ENCODE measurements at places on chromosomes 5 and 9. TPM values are rescaled to one million over a fixed set of nuclear protein-coding genes. Genes with fewer than 3 reads are reported as not detected.

The HCN1 gene
- not detected for total RNA-seq

The ANGPTL2 gene
- total RNA-seq, result 4.6 TPM

The MLANA gene
- total RNA-seq, result not detected

The ARID3C gene
- total RNA-seq, result not detected

The BNC2 gene
- total RNA-seq, result 23.9 TPM

The PLEKHG4B gene
- total RNA-seq, result 2.2 TPM

The WDR38 gene
- not detected for total RNA-seq

The CSF2 gene
- total RNA-seq, result 0.84 TPM

The LCP2 gene
- not detected for total RNA-seq

The CCDC192 gene
- not detected for total RNA-seq

The FBXL7 gene
- 6.8 TPM for total RNA-seq

The FOXD4L4 gene
- not detected for total RNA-seq

The CCNO gene
- not detected for total RNA-seq

The EDIL3 gene
- total RNA-seq, result 11.1 TPM

The SAXO1 gene
- total RNA-seq, result not detected

The GMCL2 gene
- total RNA-seq, result not detected

The MATR3 gene
- 179 TPM for total RNA-seq

The SPINK4 gene
- not detected for total RNA-seq

The CCDC152 gene
- total RNA-seq, result 4.0 TPM

The LVRN gene
- total RNA-seq, result under 0.01 TPM

The ENTPD2 gene
- not detected for total RNA-seq

The PCDHB10 gene
- 0.15 TPM for total RNA-seq

The IFNA21 gene
- not detected for total RNA-seq

The SLC36A2 gene
- not detected for total RNA-seq

The IL33 gene
- total RNA-seq, result 0.15 TPM

The DOK3 gene
- total RNA-seq, result 0.17 TPM

The GPR107 gene
- 17.5 TPM for total RNA-seq

The PRRT1B gene
- not detected for total RNA-seq

The C9orf50 gene
- total RNA-seq, result 0.50 TPM

The SLC45A2 gene
- under 0.01 TPM for total RNA-seq

The TEK gene
- 2.2 TPM for total RNA-seq

The SGCD gene
- total RNA-seq, result 1.3 TPM

The IL5 gene
- total RNA-seq, result not detected

The SLC1A1 gene
- 0.45 TPM for total RNA-seq

The ZNF454 gene
- total RNA-seq, result 0.84 TPM

The RNF224 gene
- under 0.01 TPM for total RNA-seq

The RIOK2 gene
- total RNA-seq, result 16.3 TPM

The SPAAR gene
- 0.34 TPM for total RNA-seq

The ANKH gene
- 7.0 TPM for total RNA-seq

The COL15A1 gene
- 2.4 TPM for total RNA-seq

The FAXDC2 gene
- 3.1 TPM for total RNA-seq

The DBH gene
- total RNA-seq, result not detected

The CDKN2B-AS1 gene
- total RNA-seq, result 0.89 TPM

The LYSMD3 gene
- total RNA-seq, result 9.4 TPM

The PLGRKT gene
- 35.4 TPM for total RNA-seq

The PCDHGA7 gene
- 0.50 TPM for total RNA-seq

The ZFAND5 gene
- total RNA-seq, result 50.1 TPM

The PCDHGB2 gene
- total RNA-seq, result 0.50 TPM

The LMX1B gene
- total RNA-seq, result not detected

The MYO10 gene
- total RNA-seq, result 15.6 TPM

The IL4 gene
- total RNA-seq, result not detected

The SPRY4 gene
- total RNA-seq, result 8.9 TPM

The LPAR1 gene
- total RNA-seq, result 106 TPM

The TIGD6 gene
- 2.9 TPM for total RNA-seq

The TRIM7 gene
- total RNA-seq, result 7.6 TPM

The PCDHGA4 gene
- 1.0 TPM for total RNA-seq

The IFNK gene
- total RNA-seq, result not detected

The MYOZ3 gene
- 1.8 TPM for total RNA-seq

All from bronchus fibroblast of lung (primary cell).